ENCODE measurements at places on chromosomes 5 and 9. TPM values are rescaled to one million over a fixed set of nuclear protein-coding genes. Genes with fewer than 3 reads are reported as not detected.

- DNase-seq = no peak
Measured at GRCh38 chr5:78542321-78542840, 106.2 kb downstream of the LHFPL2 start.

Gene STOML2
- total RNA-seq = 151 TPM

DNA sequence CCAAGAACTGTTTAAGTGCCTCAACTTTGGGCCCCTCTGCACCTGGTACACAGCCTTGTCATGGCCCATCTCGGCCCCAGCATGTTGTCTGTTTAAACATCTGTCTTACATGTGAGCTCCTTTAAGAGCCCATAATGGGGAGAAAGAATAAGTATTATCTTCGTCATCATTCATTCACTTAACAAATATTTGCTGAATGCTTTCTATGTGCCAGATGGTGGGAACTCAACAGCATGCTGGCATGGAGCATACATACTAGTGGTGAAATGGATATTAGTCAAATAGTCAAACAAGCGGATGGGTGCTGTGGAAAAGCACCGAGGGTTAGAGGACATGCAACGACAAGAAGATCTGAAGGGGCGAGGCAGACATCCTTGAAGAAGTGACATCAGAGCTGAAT lies 54.5 kb downstream of the GABBR2 start:
- DNase-seq = no peak

Gene IFNA10
- not detected for total RNA-seq

- no peak for DNase-seq
Measured at GRCh38 chr9:106620081-106620480, 242.9 kb upstream of the ZNF462 start.

GRCh38 chr5:97923997-97924396 lies 741.0 kb upstream of the RIOK2 start:
- DNase-seq = no peak
